Fibroblast of villous mesenchyme (primary cell): ENCODE measurements at places on chromosomes 12 and 14. TPM values are rescaled to one million over a fixed set of nuclear protein-coding genes. Genes with fewer than 3 reads are reported as not detected.

GRCh38 chr12:24895612-24896011 lies 53.3 kb downstream of the BCAT1 start:
- no peak for DNase-seq

TAS2R13 gene
- 3.0 and 3.9 TPM in 2 replicates for total RNA-seq

GRCh38 chr12:52942066-52942900 lies 6.6 kb upstream of the KRT18 start:
- DNase-seq, result no peak

DNA sequence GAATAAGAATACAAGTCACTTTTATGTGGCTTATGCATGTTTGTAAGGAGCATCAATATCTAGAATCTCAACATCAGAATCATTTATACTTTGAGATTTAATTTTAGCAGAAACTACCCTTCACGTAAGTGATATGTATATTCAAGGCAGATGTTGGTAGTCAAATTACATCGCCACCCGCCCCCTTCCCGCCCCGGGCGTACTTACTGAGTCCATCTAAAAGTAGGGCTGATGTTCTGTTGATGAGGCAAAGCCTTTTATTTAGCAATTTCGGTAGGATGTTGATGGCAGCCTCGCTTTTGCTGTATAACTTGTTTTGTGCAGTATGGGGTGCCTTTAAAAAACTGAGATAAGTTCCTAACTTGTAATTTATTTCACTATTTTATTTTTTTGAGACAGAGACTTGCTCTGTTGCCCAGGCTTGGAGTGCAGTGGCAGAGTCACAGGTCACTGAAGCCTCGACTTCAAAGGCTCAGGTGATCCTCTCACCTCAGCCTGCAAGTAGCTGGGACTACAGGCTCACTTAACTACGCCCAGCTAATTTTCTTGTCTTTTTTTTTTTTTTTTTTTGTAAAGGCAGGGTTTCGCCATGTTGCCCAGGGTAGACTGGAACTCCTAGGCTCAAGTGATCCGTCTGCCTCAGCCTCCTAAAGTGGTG lies 30.8 kb downstream of the KTN1 start:
- no peak for DNase-seq

OR10P1 gene
- total RNA-seq, result under 0.01 TPM in 1 of 2 replicates, not detected in the other

ENDOU gene
- not detected in 2 replicates for total RNA-seq

DNA sequence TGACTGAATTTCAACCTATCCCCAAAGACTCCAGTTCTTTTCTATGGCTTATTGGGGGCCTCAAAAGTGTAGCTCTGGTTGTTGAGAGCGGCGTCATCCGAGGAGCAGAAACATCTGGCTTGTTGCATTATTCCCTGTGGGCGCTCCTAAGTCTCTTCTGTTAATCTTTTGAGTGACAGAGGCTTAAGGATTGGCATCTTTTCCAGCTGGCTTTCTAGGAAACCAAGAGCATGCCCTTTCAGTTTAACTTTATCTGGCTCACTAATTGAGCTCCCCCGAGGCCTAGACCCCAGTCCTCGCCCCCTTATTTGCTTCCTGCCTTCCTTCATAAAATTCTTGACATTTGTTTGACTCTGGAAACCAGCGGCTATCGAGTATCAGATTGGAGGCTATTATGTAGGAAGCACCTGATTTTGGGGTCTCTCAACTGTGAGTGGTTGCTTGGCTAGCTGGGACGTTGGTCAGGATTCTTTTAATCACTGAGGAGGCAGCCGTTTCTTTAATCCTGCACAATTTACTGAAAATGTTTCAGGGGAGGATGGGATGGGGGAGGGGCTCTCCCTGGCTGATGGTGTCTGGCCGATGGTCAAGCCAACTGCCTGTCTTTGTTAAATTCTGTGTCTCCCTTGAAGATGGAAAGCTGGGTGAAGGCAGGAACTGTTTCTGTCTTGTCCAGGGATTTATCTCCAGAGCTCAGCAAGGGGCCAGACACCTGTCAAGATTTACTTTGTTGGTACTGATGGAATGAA lies 3.1 kb downstream of the SMOC1 start:
- DNase-seq, result no peak

PLA2G1B gene
- total RNA-seq, result not detected in 2 replicates

DNA sequence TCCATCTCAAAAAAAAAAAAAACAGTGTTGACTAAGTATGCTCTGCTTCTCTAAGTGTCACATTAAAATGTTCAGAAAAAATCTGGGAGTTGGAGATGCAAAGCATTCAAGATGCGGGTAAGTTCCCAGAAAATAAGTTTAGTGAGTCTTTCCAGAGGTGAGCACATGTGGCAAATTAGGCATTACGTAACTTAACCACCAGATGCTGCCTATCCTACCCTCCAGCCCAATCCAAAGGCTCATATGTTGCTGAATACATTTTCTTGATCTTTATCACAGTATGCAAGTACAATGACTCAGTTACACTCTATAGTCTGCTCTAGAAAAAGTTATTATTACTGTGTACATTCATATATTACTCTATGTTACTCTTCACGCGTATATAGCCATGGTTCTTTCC lies 3.6 kb downstream of the SLC2A14 start:
- peak; percentile 79 for DNase-seq

OTOGL gene
- total RNA-seq, result under 0.01 TPM in 2 replicates

MYO1H gene
- total RNA-seq, result not detected in 2 replicates

SLC48A1 gene
- total RNA-seq, result 10.6 and 19.4 TPM in 2 replicates

HSPB8 gene
- total RNA-seq, result 11.6 and 22.0 TPM in 2 replicates

ADAMTS20 gene
- under 0.01 TPM in 2 replicates for total RNA-seq

CPNE6 gene
- total RNA-seq, result not detected in 2 replicates

DNA sequence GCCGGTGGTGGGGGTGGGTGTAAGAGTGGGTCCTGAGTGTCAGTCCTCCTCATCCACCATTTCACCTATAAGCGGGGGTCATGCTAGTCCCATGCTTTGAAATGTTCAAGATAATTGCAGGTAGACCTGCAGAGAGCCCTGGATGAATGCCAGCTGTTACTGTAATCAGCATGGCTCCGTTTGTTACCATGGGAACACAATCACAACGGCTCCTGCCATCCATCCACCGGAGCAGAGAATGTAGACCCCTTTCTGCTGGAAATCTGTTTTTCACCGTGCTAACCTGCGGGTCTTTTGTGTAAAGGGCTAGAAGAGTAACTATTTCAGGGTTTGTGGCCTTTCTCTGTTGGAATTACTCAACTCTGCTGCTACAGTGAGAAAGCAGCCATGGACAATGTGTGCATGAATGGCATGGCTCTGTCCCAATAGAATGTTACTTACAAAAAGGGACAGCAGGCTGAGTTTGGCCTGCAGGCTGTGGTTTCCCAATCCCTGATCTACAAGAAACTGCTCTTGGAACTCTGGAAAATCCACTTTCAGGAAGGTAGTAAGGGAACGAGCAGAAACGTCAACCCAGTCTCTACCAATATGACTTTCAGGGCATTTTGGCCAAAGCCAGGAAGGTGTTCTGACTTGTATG lies 36.1 kb downstream of the KCTD10 start:
- no peak for DNase-seq

- no peak for DNase-seq
Measured at GRCh38 chr12:32615441-32615840, 63.7 kb upstream of the DNM1L start.

DNA sequence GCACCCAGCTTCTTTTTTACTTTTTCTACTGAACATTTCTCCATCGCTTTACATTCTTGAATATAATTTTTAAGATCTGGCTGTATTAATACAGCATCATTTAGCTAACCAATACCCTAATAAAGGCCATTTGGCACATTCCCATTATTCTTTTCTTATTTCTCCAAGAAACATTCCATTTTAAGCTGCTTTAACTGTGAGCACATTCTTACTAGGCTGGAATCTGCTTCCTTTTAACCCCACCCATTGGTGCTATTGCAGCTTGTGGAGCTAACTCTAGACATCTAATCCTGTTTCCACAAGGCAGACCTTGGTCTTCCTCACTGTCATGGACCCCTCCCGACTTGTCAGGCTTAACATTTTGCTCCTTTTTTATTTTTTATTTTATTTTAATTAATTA lies 15.2 kb downstream of the CALM1 start:
- DNase-seq, result no peak

CLECL1 gene
- total RNA-seq, result not detected in 2 replicates

GRCh38 chr14:47276931-47277330 lies 398.5 kb downstream of the MDGA2 start:
- no peak for DNase-seq

- DNase-seq, result no peak
Measured at GRCh38 chr12:128542844-128543243, 275.9 kb downstream of the TMEM132C start.

DNA sequence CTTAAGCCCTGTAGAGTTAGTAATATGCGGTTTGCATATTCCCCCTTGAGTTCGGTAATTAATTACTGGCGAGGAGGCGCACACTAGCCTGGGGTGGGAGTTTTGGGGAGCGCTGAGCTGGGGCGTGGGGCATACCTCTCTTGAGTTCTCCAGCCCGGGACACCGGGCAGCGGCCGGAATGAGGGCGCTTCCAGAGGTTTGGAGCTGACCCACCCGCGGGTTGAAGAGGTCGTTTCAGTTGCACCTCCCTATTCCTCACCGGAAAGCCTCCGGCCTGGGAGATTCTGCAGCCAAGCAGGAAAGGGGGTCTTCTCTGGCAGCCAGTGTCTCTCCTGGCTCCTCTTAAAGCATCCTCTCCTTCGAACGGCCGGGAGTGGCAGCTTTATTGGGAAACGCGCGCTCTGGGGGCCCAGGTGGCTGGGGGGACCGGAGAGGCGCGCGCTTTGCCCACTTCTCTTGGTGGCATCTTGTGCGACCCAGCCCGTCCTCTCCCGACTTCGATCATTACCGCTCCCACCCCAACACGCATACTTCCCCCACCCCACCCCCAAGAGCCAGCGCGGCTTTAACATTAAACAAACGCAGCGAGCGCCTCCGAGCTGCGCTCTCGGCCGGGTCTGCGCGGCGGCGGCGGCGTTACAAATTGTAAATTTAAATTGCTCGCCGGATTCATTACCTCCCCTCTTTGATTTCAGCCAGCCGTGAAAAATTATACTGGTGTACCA lies 3.9 kb upstream of the LHX5 start:
- DNase-seq, result no peak

TM7SF3 gene
- total RNA-seq, result 62.5 and 105 TPM in 2 replicates

GRCh38 chr14:75101491-75101890 lies 25.4 kb downstream of the NEK9 start:
- no peak for DNase-seq

GRCh38 chr12:131596115-131596514 lies 114.8 kb upstream of the SFSWAP start:
- no peak for DNase-seq

- DNase-seq, result peak; percentile 78
Measured at GRCh38 chr14:71720978-71721624, 211.1 kb upstream of the RGS6 start.
